ENCODE measurements at places on chromosomes 13 and 19.

GRCh38 chr19:11061952-11062351 lies 27.3 kb upstream of the LDLR start:
- DNase-seq: peak; percentile 18

- no peak for DNase-seq
Measured at GRCh38 chr19:50416034-50416977, 2.4 kb upstream of the SPIB start.

DNA sequence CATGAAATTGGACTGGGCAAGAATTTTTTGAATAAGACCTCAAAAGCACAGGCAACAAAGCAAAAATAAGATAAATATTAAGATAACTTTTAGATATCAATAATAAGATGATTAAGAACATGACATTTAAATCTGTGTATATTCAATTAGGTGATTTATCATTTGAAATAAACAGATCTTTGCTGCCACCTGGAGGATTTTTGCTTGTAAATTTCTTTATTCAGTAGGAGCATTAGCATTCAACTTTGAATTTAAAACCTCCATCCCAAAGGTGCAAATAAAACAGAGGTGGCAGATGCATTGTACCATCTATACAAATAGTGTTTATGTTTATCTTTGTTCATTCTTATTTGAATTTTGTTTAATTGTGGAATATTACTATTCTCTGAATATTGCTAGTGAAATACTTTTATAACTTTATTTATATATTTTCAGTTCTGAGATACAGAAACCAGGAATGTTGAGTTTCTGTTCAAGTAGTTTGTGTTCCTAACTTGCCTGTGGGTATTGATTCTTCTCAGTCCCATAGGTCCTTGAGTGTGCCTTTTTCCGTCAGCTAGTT lies 20.9 kb downstream of the COG6 start:
- DNase-seq: no peak

DNA sequence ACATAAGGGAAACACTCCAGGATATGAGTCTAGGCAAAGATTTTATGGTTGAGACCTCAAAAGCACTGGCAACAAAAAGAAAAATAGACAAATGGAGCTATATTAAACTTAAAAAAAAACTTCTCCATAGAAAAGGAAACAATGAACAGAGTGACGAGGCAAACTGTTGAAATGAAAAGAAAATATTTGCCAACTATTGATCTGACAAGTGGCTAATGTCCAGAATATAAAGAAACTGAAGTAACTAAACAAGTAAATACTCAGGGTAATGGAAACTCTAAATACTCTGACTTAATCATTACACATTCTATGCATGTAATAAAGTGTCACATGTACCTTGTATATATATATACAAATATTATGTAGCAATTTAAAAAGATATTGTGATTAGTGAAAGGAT lies 562.5 kb downstream of the GPC5 start:
- no peak for DNase-seq

DNA sequence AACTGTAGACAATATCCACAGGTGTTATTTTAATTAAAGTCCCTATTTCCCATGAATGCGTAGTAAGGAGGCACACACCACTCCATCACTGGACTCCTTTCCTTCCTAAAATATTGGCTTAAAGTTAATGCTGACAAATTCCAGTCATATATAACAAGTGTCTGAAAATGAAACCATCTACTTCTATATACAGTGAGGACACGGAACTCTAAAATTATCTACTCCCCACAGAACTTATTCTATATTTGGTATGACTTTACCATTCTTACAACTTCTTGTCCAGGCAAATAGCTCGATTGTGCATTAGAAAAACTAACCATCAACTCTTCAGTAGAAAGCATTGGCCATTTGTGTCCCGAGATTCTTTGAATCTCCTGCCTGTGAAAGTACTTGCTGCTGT lies 1560.2 kb downstream of the EFNB2 start:
- no peak for DNase-seq

DNA sequence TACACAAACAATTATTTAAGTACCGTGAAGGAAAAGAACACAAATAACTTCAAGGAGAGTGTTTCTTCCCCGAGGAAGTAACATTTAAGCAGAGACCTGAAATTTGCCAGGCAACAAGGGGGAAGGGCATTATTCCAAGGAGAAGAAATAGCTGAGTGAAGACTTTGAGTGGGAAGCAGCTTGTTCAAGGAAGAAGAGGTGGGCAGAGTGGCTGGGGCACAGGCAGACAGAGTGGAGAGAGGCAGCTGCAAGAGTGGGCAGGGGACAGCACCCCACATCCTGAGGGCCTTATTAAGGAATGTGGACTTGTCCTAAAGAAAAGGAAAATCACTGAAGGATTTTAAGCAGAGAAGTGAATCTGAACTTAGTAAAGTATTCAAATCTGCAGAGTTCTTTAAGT lies 4.7 kb upstream of the DCLK1 start:
- DNase-seq: no peak

DNA sequence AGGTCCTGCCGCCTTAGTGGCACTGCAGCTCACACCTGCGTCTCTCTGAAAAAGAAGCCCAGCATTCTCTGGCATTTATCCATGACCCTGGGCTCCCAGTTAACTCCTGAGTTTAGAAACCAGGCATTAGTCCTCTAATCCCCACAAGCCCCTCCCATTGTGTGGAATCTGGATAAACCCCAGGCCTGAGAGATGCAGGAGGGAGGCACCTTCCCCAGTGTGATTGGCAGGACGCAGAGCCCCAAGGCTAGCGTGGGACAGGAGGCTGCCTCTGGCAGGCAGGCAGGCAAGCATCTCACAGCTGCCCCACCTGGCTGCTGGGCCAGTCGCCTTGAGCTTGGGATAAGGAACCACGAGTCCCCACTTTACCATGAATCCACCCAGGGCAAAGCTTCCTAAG lies 11.0 kb upstream of the SERPINE3 start:
- no peak for DNase-seq

DNA sequence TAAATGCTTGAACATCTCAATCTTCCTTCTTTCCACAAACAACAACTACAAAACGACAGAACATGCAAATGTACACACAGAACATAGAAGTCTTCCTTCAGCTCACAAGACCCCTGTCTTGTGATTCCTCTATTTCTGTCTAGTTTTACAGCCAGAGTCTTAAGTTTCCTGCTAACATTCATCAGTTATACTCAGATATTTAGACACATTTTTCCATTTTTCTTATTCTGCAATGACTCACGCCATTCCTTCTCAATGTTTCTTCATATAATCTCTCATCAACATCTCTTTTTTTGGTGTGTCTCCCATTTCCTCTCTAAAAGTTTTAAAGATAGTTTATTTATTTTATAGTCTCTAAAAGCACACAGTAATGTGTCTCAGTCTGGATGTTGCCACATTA lies 1872.9 kb upstream of the PCDH20 start:
- DNase-seq: no peak

- no peak for DNase-seq
Measured at GRCh38 chr19:54526972-54527371, 24.3 kb downstream of the LAIR2 start.

GRCh38 chr13:23377983-23378632 lies 55.4 kb downstream of the SACS start:
- peak; percentile 19 for DNase-seq

GRCh38 chr19:39641773-39642172 lies 13.9 kb upstream of the LGALS16 start:
- DNase-seq: no peak

DNA sequence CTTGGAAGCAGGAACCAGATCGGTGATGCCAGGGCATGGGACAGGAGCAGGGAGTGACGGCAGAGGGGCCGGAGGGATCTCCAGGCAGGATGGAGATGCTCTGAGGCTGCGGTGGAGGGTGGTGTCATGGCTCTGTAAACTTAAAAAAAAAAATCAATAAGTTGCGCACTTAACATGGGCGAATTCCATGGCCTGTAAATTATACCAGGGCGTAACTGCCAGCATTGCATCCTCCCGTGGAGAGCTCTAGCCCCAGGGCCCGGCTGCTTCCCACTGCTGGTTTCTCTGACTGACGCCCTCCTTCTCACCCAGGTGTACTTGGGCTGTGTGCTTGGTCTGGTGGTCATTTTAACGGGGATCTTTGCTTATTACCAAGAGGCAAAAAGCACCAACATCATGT lies 8.7 kb downstream of the ATP12A start:
- DNase-seq: no peak

- DNase-seq: no peak
Measured at GRCh38 chr13:95258619-95259194, 42.5 kb downstream of the ABCC4 start.

- no peak for DNase-seq
Measured at GRCh38 chr13:71861769-71862458, 5.1 kb downstream of the DACH1 start.

DNA sequence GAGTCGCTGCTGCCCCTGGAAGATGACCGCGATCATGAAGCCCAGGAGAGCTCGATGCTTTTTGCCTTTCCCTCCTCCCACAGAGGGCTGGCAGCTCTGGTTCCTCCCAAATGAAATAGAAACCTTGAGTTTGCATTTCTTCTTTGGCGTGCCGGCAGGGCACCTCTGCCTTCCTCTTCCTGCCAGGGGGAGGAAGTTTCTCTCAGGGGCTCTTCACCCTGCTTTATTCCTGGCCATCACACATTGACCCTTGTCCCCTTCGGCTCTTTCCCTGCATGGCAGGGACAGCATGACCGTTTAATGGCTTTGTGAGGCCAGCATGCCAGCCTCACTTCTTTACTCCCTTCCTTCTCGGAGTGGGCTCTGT lies 47.9 kb downstream of the ACTN4 start:
- DNase-seq: no peak

- no peak for DNase-seq
Measured at GRCh38 chr13:27627380-27627779, 5.7 kb downstream of the POLR1D start.

DNA sequence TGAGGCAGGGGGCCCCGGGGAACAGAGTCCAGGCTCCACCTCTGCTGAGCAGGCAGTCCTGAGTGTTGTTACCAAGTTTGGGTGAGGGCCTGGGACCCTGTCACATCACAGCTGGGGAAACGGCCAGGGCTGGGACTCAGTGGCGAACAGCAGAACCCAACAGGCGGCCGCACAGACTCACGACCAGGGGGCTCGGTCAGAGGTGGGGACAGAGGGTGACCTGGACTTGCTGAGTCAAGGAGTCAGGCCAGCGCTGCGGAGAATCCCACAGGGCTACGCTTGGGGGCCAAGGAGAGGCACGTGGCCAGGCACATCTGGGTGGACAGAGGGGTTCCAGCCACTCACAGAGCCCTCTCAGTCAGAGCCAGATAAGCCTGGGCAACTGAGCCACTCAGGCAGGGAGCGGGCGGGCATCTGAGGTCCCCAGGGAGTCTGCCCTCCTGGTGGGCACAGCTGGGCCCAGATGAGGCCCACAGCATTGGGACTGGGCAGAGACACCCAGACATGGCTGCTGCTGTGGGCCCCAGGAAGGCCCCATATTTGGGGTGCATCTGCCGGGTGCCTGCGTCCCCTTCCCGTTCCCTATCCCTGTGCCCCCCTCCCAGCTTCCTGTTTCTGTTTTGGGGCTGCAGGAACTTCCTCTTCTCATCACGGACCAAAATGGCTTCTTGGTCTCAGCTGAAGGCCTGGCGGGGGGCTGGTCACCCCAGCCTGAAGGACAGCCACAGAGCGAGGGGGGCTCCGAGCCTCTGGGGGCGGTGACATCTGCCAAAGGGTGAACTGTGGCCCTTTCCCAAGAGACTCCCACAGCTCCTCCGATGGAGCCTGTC lies 34.0 kb downstream of the CEBPA start:
- no peak for DNase-seq

- no peak for DNase-seq
Measured at GRCh38 chr13:78139765-78140164, 221.1 kb upstream of the EDNRB start.

DNA sequence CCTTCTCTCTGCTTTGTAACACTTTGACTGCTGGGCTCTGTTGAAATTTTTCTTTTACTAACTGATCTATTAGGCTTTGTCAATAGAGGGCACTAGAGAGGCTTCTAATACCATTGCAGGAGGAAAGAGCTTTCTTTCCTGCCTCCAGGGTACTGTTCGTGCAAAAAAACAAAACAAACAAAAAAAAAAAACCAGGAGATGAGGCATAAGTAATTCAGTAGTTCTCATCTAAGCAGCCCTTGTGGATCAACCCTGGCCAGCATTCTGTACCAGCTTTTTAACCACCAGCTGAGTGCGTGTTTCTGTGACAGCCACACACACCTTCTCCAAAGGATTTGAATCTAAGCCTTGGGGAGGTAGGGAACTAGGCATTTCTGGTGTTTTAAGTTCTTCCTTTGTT lies 1707.6 kb upstream of the SLC10A2 start:
- no peak for DNase-seq

DNA sequence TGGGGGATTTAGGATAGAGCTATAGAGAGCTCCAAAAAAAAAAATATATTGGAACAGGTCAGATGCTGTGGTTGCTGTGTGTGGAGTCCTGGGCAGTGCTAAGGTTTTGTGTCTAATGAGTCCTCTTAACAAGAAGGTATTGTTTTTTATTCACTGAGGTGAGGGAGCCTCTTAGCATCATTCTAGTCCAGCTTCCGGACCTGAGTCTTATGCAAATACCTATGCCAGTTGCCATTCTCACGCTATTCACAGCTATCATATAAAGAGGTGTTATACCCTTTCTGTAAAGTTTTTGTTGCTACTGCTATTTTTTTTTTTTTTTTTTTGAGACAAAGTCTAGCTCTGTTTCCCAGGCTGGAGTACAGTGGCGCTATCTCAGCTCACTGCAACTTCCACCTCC lies 1.4 kb downstream of the NLRP2 start:
- DNase-seq: no peak
